ENCODE measurements at places on chromosomes 4 and X.

DNA sequence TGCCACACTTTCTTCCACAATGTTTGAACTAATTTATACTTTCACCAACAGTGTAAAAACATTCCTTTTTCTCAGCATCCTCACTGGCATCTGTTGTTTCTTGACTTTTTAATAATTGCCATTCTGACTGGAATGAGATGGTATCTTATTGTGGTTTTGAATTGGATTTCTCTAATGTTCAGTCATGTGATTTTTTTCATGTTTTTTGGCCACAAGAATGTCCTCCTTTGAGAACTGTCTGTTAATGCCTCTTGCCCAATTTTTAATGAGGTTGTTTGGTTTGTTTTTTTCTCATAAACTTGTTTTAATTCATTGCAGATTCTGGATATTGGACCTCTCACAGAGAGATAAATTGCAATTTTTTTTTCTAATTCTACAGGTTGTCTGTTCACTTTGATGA is 1195.2 kb downstream of the TECRL start:
- DNase-seq: no peak

DNA sequence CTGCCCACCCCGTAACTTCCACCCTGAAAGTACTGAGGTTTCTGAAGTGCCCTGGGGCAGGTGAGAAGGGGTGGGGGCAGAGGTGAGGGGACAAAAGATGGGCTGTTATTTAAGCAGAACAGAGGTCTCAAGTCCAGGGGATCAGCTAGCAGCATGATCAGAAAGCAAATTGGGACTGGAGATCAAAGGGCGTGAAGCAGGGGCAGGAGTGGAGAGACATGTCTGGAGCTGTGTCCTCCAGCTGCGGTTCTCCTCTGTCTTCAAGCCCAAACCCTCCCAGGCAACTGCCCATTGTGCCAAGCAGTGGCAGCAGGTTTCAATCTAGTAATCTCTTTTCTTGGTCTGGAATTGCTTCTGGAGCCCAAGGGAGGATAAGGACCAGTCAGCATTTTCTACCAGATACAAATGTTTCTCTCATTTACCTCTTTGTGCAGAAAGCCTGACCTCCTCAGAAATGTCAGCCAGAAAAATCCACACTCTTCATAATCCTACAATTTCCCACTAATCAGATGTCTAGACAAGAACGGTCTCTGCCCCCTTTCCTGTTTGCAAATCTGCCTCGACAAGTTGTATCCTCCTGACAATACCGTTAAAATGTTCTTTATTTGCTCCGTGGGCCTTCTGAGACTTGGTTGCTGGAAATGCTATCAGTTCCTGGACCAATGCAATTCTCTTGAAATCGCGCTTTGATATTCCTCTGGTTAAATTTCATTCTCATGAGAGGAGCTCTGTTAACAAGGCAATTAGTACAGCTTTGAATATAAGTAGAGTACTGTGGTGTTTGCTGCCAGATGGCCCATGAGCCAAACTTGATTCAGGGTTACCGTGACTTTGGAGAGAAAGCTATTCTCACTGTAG is 23.2 kb upstream of the RASL11B start:
- no peak for DNase-seq

DNA sequence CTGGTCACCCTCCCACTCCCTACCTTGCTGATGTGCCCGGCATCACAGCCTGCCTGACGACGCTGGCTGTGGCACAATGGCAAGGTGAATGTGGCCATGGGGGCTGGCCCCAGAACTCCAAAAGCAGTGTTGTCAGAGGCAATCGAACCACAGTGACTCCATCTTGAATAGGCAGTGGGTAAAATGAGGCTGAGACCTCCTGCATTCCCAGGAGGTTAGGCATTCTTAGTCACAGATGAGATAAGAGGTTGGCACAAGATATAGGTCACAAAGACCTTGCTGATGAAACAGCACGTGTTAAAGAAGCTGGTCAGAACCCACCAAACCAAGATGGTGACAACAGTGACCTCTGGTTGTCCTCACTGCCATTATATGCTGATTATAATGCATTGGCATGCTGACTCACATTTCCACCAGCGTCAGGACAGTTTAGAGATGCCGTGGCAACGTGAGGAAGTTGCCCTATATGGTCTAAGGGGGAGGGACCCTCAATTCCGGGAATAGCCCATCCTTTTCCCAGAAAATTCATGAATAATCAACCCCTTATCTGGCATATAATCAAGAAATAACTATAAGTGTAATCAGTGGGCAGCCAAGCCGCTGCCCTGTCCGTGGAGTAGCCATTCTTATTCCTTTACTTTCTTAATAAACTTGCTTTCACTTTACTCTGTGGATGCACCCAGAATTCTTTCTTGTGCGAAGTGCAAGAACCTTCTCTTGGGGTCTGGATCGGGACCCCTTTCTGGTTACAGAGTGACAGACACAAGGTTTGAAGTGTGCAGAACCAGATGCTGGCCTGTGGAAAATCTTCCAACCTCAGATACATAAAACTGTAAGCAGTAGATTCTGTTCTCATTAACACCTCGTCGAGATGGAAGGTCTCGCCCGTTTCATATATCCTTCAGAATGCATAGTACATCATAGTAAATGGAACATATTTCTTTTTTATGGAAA is 26.8 kb upstream of the CLDN24 start:
- peak; percentile 56 for DNase-seq

GRCh38 chrX:24646006-24646405 is 1.1 kb downstream of the PCYT1B start:
- no peak for DNase-seq

GRCh38 chr4:7650606-7651385 is 216.1 kb upstream of the PSAPL1 start:
- no peak for DNase-seq

GRCh38 chr4:37725718-37726117 is 39.5 kb upstream of the RELL1 start:
- no peak for DNase-seq

- no peak for DNase-seq
Measured at GRCh38 chr4:70182517-70183167, 12.9 kb upstream of the ODAM start.

- no peak for DNase-seq
Measured at GRCh38 chr4:174989791-174990190, 71.6 kb downstream of the ADAM29 start.

DNA sequence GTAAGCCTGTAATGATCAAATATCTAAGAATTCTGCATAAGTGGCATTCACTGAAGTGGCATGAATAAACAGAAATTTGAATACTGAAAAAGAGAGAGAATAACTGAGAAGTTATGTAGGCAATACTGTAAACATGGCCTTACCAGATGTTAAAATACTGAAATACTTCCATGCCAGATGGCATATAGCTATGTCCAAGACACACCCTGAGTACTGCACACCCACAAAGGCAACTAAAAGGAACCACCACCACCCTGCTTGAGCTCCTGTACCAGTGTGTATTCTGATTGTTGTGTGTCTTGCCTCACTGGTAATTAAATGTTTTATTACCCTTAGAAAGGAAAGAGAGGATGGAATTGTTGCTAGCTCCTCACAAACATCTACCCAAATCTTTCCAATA is 192.1 kb downstream of the ADAMTS3 start:
- DNase-seq: no peak

DNA sequence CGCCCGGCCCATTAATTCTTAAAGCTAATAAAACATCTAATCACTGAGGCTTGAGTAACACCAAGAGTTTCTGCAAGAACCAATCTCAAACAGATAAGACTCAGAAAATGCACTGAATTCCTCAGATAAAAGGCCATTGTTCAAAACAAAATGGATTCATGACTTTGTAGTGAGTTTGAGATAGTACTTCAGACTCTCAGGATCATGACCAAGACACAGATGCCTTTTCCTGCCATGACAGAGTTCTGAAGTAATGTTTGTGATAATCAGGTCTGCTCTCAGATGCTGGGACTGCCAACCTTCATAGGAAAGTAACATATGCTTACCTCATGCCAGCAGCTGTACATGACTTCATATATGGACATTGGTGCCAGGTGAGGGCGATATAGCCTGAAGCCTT is 54.6 kb downstream of the NIPAL1 start:
- DNase-seq: no peak

DNA sequence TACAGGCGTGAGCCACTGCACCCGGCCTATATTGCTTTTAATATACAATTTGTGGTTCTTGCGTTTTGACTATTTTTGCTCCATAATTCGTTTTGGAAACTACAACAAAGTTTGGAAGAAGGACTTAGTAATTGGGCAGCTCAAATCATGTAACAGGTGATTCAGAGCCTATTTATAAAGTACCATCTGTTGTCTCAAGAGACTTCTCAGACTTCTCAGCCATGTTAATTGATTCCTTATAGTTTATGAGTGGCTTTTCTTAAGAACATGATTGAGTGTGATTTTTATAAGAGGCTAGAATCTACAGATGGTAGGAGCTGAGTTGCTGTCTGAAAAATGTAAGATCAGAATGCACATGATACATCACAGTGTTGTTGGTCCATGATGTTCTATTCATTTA is 240.2 kb downstream of the ADGRL3 start:
- DNase-seq: no peak

DNA sequence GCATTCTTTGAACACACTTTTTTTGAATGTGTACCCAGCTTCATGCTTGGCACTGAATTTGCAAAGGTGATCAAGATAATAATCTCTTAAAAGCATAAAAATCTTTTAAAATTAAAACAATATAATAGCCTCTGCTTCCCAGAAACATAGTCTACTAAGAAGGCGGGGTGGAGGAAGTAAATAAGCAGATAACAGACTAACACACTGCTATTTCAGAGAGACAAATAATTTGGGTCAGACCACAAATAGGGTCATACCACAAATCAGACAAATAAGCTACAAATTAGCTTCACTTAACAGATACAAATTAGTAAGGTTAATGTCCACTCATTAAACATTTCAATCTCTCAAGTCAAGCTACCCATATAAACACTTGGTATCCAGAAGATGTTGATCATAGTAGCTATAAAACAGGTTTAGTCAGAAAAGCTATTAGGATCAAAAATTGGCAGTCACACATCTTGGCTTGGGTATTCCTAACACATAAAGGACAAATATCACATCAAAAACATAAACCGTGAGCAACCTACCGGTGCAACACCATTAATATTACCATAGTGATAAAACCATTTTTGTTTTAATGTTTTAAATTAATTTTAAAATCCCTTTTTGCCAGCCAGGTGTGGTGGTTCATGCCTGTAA is 47.3 kb downstream of the PPP3CA start:
- DNase-seq: no peak

GRCh38 chr4:158826057-158826456 is 57.2 kb downstream of the FNIP2 start:
- DNase-seq: no peak

DNA sequence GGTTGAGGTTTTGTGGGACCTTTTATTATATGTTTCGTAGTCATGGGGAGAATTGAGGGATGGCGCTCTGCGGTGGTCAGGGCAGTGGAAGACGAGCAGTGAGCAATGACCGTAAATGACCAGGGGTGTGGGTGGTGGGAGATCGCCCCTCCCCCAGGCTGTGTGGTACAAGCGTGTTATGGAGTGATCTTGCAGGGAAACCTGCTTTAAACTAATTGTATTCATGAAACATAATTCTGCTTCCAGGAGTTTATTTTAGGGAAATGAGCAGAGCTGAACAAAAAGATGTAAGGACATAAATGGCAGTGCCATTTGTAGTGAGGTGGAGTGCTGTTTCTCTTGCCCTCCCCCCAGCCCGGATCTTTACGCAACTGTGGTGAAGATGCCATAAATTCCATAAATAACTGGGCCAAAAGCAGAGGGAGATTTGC is 20.2 kb downstream of the GYG2 start:
- DNase-seq: no peak

- no peak for DNase-seq
Measured at GRCh38 chr4:141331534-141332358, 111.1 kb downstream of the ZNF330 start.

DNA sequence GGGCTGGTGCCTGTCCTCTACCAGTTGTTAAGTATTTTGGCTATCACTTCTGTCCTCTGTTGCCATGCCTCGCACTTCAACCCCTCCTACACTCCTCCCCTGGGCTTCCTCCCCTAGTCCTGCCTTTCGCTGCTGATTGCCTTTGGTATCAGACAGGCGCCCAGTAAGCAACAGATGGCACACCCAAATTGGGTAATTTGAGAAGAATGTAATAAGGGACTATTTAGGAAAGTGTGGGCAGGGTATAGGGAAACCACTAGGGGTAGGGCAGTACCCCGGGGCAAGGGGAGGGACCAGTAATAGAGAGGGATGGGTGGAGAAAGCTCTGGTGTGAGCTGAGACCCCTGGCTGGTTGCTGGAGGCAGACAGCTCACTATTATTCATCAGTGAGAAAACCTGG is 172.7 kb upstream of the USP9X start:
- no peak for DNase-seq

- DNase-seq: no peak
Measured at GRCh38 chrX:20995829-20996228, 378.4 kb upstream of the CNKSR2 start.

DNA sequence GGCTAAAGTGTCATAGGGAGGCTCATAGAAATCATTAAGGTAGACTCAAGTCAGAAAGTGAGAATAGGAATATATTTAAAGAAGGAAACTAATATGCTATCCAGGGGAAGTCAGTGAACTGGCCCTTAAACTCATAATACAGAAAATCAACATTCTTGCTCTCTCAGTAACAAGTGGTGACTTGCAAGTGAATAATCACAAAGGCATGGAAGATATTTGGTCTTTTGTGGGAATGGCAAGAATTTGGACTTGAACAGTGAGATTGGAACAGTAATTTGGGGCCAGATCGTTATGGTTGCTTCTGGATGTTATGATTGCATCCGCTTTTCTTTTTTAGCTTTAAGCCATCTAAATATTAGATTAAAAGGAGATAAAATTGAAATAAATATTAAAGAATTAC is 103.8 kb downstream of the TBC1D19 start:
- DNase-seq: no peak

GRCh38 chrX:1870421-1870820 is 255.6 kb downstream of the ASMT start:
- DNase-seq: peak; percentile 58

DNA sequence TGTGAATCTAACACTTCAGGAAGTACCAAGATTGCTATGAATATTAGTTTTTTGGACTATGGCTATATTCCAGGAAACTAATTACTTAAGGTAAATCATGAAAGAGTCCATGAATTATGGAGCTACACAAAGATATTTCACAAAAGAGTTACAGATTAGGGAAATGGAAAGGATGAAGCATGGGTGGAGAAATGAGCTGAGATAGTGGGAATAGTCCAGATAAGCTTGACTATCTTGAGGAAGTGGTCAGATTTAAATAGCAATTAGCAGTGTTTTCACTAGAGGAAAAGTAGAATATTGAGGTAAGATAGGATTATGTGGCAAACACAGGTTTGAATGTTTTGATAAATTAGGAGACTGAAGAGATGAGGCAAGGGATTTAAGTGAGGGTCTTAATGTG is 42.1 kb upstream of the C1GALT1C1 start:
- no peak for DNase-seq

GRCh38 chrX:128780934-128781333 is 728.7 kb upstream of the ACTRT1 start:
- no peak for DNase-seq
